ENCODE measurements at places on chromosomes 11 and 22.
A peak's percentile ranks its signal among the peaks of the same experiment; 100 is the strongest.

DNA sequence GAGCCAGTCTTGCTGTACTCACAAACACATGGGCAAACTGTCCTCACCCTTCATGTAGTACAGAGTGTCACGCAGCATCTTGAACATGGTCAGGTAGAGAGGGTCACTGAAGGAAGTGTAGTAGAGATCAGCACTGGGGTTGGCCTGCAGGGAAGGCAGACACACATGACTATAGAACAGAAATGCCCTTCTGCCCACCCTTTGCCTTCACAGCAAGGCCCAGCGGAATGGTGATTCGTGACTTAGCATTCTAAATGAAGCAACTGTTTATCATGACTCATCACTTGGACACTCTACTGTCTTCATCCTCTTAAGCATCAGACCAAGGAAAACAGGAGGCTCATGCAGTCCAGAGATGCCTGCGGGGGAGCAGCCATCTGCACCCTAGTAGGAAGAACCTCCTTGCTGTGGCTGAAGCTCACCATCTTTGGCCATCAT lies 33.4 kb downstream of the SERPIND1 start:
- DNase-seq: no peak

GRCh38 chr11:45913514-45913913 lies 4.2 kb downstream of the PEX16 start:
- DNase-seq: no peak

GRCh38 chr22:29129808-29130140 lies 56.9 kb downstream of the KREMEN1 start:
- DNase-seq: no peak

DNA sequence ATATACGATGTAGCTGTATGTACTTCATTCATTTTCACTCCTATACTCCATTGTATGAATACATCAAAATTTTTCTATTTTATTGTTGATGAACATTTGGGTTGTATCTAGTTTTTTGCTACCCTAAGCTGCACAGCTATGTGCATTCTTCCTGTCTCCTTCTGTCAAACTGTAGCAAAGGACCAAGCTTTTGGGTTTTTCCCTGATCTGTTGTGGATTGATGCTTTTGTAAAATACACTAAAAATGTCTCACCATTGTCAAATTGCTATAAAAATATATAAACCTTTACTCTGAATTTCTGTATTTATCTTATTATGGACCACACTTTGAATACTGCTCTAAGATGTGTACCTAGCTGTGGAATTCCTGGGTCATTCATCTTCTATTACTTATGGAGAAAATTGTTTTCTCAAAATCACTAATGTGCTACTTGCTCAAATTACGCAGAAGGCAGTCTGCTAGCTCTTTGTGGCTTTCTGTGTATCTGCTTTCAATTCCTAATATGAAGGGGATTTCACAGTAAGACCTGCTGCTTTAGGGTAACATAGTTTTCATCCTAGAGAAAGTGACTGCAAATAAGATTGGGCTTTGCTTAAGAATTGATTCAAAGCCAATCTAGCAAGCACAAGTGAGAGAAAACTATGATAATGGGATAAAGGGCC lies 123.4 kb downstream of the CYP2R1 start:
- DNase-seq: peak; percentile 48

DNA sequence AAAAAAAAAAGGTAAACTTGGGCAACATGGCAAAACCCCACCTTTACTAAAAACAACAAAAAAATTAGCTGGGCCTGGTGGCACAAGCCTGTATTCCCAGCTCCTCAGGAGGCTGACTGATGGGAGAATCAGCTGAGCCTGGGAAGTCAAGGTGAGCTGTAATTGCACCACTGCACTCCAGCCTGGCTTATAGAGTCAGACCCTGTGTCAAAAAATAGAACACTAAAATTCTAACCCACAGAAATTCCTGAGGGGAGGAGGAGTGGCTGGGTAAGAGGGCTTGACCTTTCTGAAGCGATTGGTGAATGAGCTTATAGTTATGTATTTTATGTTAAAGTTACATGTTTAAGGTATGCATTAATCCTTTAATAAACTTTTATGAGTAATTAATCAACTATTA lies 53.3 kb downstream of the FAT3 start:
- DNase-seq: no peak

DNA sequence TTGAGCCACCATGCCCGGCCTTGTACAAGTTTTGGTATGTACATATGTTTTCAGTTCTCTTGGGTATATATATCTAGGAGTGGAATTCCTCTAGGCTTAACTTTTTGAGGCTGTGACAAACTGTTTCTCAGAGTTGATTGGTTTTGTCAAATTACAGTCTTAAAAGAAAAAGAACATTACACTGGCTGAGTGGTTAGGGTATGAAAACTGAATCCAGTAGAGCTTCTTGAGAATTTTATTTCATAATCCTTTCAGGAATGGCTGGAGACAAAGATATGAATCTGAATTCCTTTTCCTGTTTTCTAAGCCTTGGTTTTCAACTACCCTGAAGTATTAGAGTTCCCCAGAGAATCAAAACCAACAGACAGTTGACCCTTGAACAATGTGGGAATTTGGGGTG lies 6.5 kb downstream of the METTL15 start:
- DNase-seq: no peak

DNA sequence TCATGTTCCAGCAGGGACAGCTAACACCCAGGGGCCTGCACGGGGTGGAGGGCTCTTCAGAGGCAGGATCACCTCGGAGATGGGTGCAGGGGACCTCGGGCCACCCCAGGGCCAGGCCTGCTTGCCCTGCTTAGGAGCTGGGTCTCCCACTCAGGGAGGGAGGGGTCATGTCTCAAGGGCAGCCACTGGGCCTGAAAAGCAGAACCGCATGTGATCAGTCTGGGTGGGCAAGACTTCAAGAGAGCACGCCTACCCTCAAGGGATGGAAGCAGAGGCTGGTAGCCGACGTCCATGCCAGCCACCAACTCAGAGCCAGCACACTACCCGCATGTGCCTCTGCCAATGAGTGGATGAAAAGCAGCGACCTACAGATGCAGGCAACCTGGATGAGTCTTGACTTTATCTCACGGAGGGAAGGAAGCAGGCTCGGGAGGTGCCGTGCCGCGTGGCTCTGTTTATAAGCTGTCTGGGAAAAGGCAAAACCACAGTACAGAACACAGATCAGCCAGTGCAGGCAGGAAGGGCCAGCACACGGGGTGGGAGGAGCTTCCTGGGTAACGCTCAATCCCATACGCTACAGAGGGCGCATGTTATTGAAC lies 16.0 kb downstream of the TBX1 start:
- DNase-seq: no peak

- DNase-seq: peak; percentile 19
Measured at GRCh38 chr11:68099474-68100405, 21.4 kb downstream of the CHKA start.

GRCh38 chr11:65115361-65116082 lies 2.0 kb downstream of the ZNHIT2 start:
- DNase-seq: no peak

DNA sequence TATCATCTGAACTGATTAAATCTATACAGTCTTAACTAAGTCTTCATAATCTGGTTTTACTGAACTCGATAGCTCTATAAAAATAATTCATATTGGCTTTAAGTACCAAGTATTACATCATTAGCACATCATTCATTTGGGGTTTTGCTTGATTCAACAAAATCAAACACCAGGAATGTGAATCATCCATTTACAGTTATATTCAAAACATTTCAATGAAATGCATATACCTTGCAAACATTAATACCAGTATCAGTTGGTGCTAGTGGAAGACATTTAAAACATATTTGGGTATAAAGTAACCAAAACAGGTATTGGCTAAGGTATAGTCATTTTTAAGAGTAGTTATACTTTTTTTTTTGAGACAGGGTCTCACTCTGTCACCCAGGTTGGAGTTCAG lies 12.2 kb upstream of the CCDC89 start:
- no peak for DNase-seq

DNA sequence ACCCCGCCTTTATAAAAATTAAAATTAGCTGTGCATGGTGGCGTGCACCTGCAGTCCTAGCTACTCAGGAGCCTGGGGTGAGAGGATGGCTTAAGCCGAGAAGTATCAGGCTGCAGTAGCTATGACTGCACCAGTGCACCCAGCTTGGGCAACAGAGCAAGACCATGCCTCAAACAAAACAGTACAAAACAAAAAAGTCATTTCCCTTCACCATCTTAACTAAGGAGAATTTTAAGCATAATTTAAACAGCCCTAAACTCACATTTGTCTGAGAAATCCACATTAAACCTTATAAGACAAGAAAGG lies 23.3 kb upstream of the TFIP11 start:
- no peak for DNase-seq

- no peak for DNase-seq
Measured at GRCh38 chr11:9176136-9176535, 84.7 kb upstream of the SCUBE2 start.

DNA sequence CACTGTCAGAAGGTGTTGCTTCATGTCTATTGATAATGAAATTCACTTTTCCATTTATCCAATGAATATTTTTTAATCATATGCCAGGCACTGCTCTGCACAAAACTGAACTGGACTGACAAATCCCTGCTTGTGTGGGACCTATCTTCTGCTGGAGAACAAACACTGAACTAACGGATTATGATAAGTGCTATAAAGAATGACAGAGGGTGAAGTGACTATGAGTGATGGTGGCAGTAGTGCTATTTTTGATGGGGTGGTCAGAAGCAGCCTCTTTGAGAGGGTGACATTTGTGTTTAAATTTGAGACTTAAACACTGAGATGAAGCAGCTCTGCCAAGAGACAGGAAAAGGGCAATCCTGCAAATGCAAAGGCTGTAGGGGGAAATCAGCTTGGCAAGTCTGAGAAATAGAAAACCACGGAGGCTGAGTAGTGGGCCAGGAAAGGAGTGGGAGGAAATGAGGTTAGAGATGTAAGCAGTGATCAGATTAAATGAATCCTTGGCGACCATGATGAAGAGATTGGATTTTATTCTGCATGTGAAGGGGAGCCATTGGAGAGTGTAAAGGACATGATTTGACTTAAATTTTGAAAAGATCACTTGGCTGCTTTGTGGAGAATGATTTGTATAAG lies 6.0 kb downstream of the TBCEL start:
- DNase-seq: no peak

DNA sequence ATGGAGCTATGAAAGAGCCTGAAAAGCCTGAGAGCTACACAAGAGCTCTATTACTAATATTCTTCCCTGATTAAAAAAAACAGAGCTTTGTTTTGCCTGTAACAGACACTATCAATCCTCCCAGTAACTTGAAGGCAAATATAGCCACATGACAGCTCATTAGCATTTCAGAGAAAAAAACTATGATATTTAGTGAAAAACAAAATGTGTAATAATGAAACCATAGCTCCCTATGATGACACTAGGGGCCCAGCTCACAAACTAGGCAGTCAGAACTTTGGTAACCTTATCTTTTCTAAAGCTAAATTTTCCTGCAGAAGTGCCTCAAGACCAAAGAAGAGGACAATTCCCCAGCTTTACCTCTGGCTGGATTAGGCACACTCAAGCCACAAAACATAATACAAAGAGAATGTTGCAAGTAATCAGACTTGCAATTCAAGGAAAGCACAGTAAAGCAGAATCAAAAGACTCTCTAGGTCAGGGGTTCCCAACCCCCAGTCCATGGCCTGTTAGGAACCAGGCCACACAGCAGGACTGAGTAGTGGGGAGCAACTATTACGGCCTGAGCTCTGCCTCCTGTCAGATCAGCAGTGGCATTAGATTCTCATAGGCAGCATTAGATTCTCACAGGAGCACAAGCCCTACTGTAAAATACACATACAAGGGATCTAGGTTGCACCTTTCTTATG lies 53.3 kb downstream of the MRTFA start:
- DNase-seq: no peak

DNA sequence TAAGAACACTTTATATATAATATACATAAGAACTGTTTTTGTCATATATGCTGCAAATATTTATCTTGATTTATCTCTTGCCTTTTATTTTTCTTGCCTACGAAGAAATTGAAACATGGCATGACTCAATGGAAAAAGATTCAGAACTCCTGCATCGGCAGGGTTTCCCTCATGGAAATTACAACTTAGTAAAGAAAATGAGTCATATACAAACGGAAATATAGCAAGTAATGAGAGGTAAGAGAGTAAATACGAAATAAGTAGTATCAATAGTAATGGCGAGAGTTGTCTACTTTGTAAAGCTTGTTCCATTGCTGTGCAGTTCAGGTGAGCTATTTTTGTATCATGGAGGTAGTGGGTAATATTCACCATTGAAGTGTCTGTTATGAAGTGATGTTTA lies 350.4 kb downstream of the DDX10 start:
- DNase-seq: no peak

- no peak for DNase-seq
Measured at GRCh38 chr11:86132667-86133249, 63.9 kb upstream of the PICALM start.

DNA sequence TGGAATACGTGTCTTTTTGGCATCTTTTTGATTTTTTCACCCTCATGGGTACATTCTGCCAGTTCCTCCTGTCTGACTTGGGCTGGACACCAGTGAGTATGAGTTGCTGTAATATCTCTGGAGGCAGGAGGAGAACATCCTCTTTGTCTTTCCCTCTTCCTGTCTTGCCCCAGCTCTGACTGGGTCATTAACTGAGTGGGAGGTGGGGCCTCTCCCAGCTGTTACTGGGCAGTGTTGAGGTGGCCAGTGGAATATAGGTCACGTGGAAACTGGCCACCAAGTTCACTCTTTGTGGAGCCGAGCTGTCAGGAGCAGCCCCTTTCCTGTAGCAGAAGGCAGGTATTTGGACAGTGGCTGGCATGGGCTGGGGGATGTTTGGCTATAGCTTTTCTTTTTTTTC lies 2.2 kb downstream of the GLB1L2 start:
- DNase-seq: no peak

DNA sequence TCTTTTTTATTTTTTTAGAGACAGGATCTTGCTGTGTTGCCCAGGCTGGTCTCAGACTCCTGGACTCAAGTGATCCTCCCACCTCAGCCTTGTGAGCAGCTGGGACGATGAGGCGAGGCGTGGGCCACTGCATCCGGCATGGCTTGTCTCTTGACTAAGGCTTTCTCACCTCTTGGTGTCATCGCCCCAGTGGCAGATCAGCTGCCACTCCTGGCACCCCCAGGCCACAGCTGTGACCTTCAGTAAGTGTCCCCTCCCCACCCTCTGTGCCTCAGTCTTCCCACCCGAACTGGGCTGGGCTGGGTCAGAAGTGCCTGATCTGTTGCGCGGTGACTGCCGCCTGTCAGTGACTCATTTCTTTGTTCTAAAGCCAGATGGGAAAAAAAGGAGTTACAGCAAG lies 3.6 kb downstream of the SYNGR1 start:
- peak; percentile 14 for DNase-seq

- no peak for DNase-seq
Measured at GRCh38 chr11:32108576-32108975, 17.7 kb downstream of the RCN1 start.

GRCh38 chr11:23684701-23685100 lies 812.2 kb upstream of the LUZP2 start:
- no peak for DNase-seq

- DNase-seq: no peak
Measured at GRCh38 chr11:68831124-68831523, 10.6 kb downstream of the CPT1A start.

GRCh38 chr11:2768471-2769408 lies 68.9 kb upstream of the KCNQ1OT1 start:
- no peak for DNase-seq

DNA sequence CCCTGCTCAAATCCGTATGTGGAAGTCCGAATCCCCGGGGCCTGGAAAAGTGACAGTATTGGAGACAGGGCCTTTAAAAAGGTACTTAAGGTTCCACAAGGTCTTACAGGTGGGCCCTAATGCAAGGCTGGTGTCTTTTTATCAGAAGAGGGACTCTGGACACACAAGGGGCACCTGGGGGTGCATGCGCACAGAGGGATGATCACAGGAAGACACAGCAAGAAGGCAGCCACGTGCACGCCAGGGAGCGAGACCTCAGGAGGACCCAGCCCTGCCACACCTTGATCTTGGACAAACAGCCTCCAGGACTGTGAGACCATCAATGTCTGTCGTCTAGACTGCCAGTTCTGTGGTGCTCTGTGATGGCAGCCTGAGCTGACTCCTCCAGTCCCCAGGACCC lies 96.5 kb downstream of the SHANK2 start:
- DNase-seq: no peak
